ENCODE measurements at places on chromosomes 1 and 21.

DNA sequence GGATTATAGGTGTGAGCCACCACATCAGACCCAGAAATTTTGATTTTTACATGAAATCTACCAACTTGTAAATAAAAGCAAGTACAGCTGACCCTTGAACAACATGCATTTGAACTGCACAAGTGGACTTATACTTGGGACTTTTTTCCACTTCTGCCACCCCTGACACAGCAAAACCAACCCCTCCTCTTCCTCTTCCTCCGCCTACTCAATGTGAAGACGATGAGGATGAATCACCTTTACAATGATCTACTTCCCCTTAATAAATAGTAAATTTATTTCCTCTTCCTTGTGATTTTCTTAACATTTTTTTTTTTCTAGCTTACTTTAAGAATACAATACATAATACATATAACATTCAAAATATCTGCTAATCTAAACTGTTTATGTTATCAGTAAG is 17.5 kb upstream of the YRDC start:
- DNase-seq: no peak

DNA sequence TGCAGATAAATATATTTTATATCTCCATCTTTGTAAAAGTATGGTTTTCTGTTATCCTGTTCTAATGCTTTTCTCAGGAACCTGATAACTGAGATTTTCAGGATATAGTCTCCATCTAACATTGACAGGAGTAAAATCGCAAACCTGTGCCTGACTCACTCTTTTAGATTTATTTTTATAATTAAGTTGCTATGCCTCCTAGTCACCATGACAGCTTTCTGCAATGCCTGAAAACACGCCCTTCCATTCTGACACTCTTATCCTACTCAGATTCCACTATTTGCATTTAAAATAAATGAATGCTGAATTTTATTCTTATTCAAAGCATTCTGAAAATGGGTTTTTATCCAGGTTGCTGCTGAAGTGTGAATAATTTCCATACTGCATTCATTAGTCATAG is 62.8 kb downstream of the RGS21 start:
- DNase-seq: no peak

GRCh38 chr1:95553595-95553994 is 319.6 kb downstream of the RWDD3 start:
- DNase-seq: no peak

- DNase-seq: no peak
Measured at GRCh38 chr1:101259744-101260148, 22.9 kb downstream of the S1PR1 start.

- DNase-seq: no peak
Measured at GRCh38 chr1:39940980-39941871, 13.7 kb upstream of the MFSD2A start.

GRCh38 chr1:6200188-6200809 is 904 bp upstream of the RPL22 start:
- DNase-seq: no peak

DNA sequence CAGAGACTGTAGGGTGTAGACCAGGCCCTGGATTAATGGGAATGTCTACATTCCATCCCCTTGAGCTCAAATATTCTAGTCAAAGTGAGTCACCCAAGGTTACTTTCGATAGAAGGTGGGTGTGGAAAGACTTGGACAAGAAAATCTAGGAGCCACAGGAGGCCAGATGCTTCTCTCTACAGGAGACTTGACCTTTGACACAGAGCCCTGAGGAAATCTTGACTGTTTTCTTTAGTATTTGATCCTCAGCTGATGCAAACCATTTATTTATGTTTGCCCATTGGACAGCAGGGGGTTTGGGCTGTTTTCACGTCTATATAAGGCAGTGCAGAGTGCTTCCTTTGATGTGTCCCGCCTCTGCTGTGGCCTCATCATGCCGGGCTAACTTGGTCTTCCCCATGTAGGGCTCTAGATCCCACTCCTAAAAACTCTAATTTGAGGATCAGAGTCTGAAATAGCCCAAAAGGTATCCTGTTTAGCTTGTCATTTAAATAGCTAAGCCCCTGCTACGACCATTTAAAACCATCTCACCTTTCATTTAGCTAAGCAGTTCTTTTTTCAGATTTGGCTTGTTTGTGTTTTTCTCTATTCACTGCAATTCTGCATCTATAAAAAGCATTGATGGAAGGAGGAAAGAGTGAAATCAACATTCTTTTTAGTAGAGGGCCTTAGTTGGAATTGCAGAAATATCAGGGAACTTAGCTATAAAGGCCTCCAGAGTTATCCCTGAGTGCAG is 15.5 kb upstream of the MAP3K7CL start:
- DNase-seq: no peak
